ENCODE measurements at places on chromosomes 3 and 15. TPM values are rescaled to one million over a fixed set of nuclear protein-coding genes. Genes with fewer than 3 reads are reported as not detected.

GRCh38 chr15:74318376-74319137 lies 48.9 kb downstream of the CYP11A1 start:
- DNase-seq = peak; percentile 64

- no peak for DNase-seq
These were observed 9.8 kb upstream of the TXNRD3 start for GRCh38 chr3:126664591-126665214.

GRCh38 chr3:176969066-176969465 lies 228.2 kb downstream of the TBL1XR1 start:
- no peak for DNase-seq

GRCh38 chr3:119352034-119352609 lies 57.9 kb downstream of the ARHGAP31 start:
- DNase-seq = peak; percentile 14

GRCh38 chr3:15654127-15654526 lies 52.6 kb downstream of the BTD start:
- DNase-seq = no peak

GRCh38 chr15:64776402-64776786 lies 1.0 kb upstream of the RBPMS2 start:
- DNase-seq = no peak

- DNase-seq = no peak
These were observed 120.7 kb downstream of the VGLL4 start for GRCh38 chr3:11522953-11523571.

- DNase-seq = peak; percentile 75
These were observed 4.9 kb downstream of the TLR9 start for GRCh38 chr3:52220380-52221026.

TUSC7 gene
- not detected for total RNA-seq

- DNase-seq = no peak
These were observed 684.3 kb upstream of the DPPA4 start for GRCh38 chr3:110021659-110022058.

ADAMTS9 gene
- 3.3 TPM for total RNA-seq

ARHGAP11A gene
- 53.3 TPM for total RNA-seq

- DNase-seq = no peak
These were observed 282.9 kb downstream of the TBC1D5 start for GRCh38 chr3:17459470-17459993.

- DNase-seq = no peak
These were observed 61.5 kb downstream of the SLCO2A1 start for GRCh38 chr3:133967992-133968892.

- DNase-seq = peak; percentile 82
These were observed 32.8 kb upstream of the ST3GAL6 start for GRCh38 chr3:98730338-98730737.

DNA sequence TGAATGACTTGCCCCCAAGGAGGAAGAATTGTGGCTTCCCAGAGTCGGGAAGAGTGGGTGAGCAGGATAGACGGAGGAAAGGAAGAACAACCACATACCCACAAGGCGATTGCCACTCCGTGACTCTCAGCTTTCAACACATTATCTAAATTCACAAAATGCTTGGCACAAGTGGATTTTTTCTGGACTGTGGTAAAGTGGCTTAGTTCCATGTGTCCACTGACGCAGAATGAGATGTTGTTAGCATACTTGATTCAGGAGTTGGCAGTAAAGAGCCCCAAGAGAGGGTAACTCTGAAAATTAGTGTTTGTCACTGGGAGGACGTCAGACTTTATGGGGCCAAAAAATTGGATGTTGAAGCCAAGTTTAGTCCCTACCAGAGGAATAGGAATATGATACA lies 198.8 kb upstream of the CTNNB1 start:
- peak; percentile 24 for DNase-seq

DNA sequence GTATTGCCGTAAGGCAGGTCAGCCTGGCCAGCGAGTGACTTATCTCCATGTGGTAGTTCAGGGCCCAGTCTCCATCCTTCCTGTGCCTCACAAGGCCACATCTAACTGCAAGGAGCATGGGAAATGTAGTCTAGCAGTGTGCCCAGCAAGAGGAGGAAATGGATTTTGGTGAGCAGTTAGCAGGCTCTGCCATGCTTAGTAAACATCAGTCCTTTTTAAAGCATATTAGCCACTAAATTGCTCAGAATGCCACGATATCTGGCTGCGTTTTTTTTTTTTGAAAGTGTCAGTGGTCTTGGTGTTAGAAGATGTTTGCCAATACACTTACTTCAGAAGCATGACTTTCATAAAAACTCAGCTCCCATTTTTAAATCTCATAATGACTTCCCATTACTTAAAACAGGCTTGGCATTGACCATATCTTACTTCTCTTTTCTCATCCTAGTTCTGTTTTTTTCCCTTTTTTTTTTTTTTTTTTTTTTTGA lies 470.2 kb upstream of the TPRG1 start:
- no peak for DNase-seq

LIPC gene
- total RNA-seq = 1.5 TPM

LEKR1 gene
- total RNA-seq = 1.4 TPM

DNA sequence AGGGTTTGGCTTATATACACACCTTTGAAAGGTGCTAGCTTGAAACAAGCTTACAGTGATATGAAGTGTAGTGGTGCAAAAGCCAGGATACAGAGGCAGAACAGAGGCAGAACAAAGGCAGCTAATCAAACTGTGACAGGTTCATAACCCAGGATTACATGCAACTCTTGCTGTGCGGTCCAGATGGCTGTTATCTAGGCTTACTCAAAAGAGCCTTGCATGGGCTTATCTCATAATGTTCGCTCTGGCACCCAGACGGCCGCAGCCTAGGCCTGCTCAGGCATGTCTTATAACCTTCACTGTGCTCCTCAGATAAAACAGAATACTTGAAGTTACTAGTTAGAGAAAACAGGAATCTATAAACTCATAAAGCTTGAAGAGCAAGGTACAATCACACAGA lies 22.8 kb upstream of the NOX5 start:
- no peak for DNase-seq

DNA sequence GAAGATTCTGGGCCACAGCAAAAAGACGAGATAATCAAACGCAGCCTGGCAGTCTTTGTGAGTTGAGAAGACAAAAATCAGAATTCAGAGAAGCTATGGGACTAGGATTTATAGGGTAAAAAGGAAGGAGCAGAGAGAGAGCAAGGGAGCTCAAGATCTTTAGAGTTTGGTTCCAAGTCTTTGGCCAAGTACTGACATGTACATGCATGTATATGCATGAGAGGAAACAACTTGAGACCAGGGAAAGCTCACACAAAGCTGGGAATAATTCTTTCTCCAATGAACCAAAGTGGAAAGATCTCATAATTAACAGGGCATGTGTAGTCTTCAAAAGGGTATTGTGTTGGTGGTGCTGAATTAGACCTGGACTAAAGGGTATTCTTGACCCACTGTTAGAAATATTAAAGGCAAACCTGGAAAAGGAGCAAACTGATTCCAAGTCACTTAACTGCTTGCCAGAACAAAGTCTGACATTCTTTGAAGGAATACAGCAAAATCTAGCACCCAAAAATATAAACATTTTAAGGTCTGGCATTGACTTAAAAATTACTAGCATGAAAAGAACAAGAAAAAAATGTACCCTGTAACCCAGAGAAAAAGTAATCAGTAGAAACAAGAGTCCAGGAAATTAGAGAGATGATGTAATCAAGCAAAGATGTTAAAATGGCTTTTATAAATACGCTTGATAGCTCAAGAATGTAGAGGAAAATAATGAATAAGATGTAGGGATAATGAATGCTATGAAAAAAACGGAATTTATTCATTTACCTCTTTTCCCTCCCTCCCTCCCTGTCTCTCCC lies 226.0 kb upstream of the CGNL1 start:
- no peak for DNase-seq

NR2E3 gene
- total RNA-seq = not detected

GRCh38 chr3:31729573-31729972 lies 196.8 kb downstream of the STT3B start:
- peak; percentile 32 for DNase-seq

FBXW12 gene
- not detected for total RNA-seq

DNA sequence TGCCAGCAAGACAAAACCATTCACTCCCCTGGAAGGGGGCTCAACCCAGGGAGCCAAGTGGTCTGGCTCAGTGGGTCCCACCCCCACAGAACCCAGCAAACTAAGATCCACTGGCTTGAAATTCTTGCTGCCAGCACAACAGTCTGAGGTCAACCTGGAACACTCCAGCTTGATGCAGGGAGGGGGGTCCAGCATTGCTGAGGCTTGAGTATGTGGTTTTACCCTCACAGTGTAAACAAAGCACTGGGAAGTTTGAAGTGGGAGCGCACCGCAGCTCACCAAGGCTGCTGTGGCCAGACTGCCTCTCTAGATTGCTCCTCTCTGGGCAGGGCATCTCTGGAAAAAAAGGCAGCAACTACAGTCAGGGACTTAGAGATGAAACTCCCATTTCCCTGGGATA lies 81.7 kb downstream of the MSL2 start:
- peak; percentile 10 for DNase-seq

GRCh38 chr3:181623924-181624694 lies 87.6 kb upstream of the SOX2 start:
- peak; percentile 61 for DNase-seq

- DNase-seq = peak; percentile 87
These were observed at the start of gene AMIGO3 for GRCh38 chr3:49719214-49719884. Gene AMIGO3 (minus strand): TSS chr3:49719684. CDS start chr3:49719465, 219 bp downstream.

GRCh38 chr3:115381573-115381912 lies 234.5 kb upstream of the ZBTB20 start:
- no peak for DNase-seq

- no peak for DNase-seq
These were observed 449.9 kb downstream of the PDCD6IP start for GRCh38 chr3:34248352-34248751.

DNA sequence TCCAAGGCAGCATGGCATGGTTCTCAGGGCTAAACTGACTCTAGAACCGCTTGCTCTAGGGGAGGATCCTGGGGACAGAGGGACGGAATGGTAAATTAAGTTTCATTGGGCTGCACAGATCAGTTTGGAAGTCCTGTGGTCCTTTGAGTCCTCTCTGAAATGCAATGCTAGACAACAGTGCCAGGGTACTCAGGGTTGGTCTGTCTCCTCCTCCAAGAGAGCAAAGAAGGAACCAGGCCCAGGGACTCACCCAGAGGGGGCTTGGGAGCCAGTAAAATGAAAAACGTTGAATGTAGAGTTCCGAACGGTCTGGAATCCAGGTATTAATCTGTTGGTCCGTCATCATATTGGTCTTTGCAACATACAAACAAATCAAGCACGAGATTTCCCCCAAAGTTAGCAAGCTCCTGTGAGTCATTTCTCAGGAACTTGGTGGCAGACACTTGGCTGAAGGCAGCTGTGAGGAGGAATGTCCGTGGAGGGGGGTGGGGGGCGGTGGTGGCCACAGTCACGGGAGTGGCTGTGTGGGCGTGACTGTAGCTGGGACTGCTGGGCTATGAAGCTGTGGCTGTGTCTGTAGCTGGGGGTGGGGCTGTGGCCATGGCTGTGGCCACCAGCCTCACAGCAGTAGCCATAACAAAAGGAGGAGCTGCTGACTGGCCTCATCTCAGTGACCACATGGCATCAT lies 361.0 kb downstream of the SHQ1 start:
- DNase-seq = peak; percentile 83
